Hepatocyte (in vitro differentiated cells): ENCODE measurements at places on chromosomes 7 and 10.

DNA sequence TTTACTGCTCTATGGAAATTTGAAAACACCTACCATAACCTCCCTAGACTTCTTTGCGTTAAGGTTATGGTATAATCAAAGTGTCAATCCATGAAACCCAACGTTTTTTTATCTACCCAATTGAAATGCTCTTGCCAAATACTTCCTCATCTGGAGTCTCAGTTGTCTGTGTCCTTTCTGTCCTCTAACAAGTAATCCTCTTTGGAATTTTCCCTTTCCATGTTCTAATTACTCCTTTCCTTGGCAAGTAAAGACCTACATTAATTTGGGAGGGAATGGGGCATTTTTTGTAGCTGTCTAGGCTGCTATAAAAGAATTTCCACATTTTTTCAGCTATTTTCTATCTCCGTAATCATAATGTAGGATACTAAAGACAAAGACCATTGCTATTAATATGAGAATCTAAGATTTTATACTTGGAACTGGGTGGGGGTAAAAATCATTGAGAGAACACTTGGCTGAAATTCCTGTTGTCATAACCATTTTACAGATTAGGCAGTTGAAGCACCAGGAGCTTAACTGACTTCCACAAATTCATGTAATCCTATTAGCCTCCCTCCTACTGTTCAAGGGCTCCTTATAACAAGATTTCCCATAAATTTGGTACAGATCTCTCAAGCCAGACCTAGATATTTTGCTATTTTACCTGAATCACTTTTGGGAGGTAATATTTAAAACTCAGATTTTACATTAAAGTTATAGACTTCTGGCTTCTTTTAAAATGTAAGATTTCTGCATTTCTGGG, 1307.6 kb downstream of the XPNPEP1 start:
- no peak for DNase-seq

- DNase-seq, result peak; percentile 57
Observed at GRCh38 chr10:62015994-62016393, 114.5 kb downstream of the ARID5B start.

DNA sequence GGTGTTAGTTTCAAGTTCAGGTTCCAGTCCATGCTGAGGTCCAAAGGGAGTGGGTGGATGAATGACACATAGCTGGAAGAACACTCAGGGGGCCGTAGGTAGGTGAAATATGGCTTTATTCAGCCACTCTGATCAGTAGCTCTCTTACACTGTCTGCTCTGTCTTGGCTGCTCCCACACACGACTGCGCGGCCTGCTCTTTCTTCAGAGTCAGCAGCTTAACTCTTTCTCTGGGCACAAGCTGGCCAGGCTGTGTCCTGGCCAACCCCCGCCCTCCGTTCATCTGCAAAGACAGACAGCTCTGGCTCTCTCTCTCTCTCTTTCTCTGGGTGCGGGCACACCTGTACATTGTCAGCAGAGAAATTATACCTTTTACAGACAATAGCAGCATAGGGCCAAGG, 317.4 kb upstream of the SORCS1 start:
- DNase-seq, result no peak

- DNase-seq, result peak; percentile 58
Observed at GRCh38 chr10:17512341-17513001, 58.1 kb upstream of the ST8SIA6 start.

- no peak for DNase-seq
Observed at GRCh38 chr7:98763441-98763840, 106.4 kb downstream of the TMEM130 start.

GRCh38 chr7:28390426-28390825, 21.9 kb upstream of the CREB5 start:
- no peak for DNase-seq

DNA sequence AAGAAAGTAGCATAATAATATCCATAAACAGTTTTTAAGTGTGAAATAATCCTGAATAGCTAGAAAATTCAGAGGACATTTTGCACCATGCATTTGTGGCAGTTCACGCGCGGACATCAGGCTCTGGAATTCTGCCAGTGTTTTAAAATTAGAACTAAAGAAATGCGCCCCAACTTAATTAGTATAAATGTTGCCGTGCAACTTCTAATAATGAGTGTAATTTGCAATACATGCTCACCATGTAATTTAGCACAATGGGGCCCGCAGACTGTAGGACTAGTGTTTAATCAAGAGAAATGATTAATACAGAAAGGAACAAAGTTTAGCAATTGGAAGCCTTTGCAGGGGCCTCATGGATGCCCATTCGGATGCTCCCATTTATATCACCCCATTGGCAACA, 96.6 kb downstream of the PTPRE start:
- no peak for DNase-seq

DNA sequence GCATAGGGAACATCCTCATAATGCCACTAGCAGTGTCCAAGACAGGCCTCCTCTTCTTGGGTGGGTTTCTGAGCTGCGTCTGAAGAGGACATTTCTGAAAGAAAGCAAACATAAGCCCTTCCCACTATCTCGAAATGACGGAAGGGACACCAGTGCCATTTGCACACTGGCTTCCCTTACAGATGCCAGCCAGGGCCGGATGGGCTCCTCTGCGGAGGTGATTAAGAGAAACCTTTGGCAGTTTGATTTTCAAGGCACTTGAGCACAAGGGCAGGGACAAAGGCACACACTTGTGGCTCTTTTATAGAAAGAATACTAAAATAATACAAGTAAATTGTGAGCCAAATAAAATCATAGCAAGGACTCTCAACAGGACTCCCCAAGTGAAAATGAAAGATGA, 106.6 kb upstream of the CELF2 start:
- no peak for DNase-seq

DNA sequence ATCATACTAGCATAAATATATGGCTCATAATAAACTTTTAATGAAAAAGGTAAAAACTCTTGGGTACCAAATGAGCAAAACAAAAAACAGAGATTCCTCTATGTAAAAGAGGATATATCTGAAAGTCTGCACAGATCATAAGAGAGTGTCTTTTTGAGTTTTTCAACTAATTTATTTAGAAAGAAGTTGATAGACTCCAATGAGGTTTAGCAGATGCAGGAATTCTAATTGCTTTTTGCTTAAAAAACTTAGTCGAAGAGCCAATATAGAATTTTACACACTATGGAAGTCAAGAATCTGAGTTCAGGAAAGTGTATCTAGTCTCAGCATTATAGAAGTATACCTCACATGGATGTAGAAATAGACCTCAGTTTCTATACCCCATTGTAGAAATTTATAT, 3.4 kb upstream of the MLLT10 start:
- DNase-seq, result no peak
